ENCODE measurements at places on chromosomes 13 and 19.

DNA sequence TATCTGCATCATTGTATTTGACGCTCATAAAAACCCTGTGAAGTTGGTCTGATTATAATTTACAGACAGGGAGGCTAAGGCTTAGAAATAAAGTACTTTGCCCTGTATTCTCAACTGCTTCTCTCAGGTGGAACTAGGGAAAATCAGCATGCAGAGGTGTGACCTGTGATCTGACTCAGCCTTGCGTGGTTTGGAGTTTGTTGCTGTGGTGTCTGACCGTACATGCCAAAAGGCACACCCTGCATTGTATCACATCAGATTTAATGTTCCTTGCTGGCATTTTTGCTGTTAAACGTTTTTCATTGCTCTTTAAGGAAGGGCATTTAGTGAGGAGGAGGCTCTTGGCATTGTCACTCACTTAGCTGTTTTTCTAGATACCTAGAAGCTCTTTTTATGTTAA lies 58.8 kb upstream of the C1QTNF9B start:
- no peak for DNase-seq

DNA sequence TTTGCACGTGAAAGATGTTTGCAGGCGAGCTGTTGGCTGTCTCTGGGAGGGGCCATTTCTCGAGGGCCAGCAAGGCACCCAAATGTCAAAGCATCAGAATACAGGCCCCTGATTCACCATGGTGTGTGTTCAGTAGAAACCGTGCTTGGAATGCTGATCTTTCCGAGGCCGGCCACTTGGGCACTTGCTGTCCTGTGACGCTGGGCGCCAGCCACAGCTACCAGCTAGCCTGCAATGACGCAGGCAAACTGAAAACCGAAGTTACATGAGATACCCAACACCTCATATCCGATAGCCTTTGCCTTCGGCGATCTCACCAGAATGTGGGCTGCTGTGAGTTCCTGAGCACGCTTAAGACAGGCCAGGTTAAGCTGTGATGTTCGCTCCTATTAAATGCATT lies 12.0 kb downstream of the THOP1 start:
- no peak for DNase-seq

GRCh38 chr13:31675440-31675953 lies 63.8 kb upstream of the RXFP2 start:
- no peak for DNase-seq

- DNase-seq, result no peak
These were observed 6.0 kb downstream of the ACP4 start for GRCh38 chr19:50796128-50796633.

DNA sequence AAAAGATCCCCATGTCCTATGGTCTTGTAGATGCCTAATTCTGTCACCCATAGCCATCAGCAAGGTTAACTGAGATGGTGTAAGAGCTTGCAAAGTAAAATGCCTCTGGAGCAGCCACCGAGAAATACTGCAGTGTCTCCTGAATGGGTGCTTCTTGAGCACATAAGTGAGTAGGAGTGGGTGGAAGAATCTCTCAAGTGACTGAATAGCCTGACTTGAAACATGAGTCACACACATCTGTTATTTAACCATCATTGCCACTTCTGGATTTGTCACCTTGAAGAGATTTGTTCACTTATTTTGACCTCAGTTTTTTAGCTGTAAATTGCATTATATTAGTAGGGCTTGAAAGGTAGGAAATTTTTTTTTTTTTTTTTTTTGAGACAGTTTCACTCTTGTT lies 2.3 kb downstream of the ZNF714 start:
- peak; percentile 90 for DNase-seq

DNA sequence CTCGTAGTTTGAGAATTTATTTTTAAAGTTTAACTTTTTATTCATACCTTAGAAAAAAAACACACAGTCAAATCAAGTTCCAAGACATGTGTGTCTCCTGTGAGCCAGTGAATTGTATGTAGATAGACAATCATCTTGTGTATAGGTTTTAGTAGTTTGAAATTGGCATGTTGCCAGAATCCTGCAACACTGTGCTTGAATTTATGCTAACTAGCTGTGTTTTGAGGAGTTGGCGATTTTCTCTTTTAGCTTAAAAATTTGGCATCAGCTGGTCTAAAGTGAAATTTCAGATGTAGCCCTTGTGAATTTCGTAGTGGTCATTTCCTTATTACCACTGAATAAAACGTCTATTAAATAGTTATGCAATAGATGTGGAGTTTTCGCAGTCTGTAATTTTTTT lies 213.2 kb downstream of the ATP8A2 start:
- no peak for DNase-seq

DNA sequence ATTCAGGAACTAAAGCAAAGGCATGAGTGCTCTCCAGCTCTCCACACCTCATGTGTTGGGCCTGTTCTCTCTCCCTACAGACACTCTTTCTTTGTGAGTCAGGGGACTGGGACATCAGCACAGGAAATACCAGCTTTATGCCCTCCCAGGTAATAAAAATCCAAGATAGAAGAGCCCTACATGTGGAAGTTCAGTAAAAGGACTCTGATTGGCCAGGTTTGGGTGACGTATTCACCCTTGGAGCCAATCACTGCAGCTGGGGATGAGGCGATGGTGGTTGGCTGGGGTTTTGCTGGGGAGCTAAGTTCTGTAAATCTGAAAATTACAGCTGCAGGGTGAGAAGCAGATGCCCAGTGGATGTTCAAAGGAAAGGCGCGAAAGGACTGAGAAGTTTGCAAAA lies 32.5 kb downstream of the CCDC70 start:
- no peak for DNase-seq

- DNase-seq, result peak; percentile 93
These were observed at the start of gene ZNF665 for GRCh38 chr19:53192771-53193534. Gene ZNF665, minus strand, starts transcription at chr19:53193358. Its CDS starts 10,460 bp downstream, at chr19:53182898.

DNA sequence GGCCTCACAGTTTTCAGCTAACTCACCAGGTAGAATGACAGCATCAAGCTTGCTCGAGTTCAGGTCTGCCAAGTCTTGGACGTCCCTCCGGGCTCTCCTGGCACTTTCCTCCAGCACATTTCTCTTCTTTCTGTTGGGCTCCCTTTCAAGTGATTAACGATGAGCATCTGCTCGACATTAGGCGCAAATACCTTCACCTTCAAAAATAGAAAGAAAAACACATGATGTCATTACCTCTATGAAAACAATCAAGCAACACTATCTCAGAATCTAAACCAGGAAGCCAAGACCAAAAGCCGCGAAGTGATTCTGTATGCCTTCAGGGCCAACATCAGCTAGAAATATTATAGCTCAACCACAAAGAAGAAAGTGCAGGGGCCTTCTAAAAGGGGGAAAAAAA lies 15.4 kb upstream of the CLN5 start:
- DNase-seq, result no peak

DNA sequence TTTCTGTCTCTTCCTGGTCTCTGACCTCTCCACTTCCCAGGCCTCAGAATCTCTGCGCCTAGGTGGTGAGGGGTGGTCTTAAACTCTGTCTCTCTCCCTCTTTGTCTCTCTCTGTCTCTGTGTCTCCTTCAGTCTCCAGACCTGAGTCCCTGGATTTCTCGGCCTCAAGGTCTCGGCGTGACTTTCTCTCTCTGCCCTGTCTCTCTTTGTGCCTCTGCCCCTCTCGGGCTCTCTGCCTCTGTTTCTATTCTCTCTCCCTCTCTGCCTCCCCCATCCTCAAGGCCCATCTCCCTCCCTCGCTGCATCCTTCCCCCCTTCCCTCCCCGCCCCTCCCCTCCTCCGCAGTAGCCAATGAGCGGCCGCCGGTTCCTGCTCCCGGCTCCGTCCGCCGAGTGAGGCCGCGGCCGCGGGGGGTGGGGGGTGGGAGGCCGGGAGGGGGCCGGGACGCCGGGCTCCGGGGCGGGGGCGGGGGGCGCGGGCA lies at the start of gene CACNG7:
CACNG7 (plus strand) TSS at position 344 of the 481 bp plus-strand sequence. CDS start 3,554 bp downstream, outside the sequence.
- no peak for DNase-seq

DNA sequence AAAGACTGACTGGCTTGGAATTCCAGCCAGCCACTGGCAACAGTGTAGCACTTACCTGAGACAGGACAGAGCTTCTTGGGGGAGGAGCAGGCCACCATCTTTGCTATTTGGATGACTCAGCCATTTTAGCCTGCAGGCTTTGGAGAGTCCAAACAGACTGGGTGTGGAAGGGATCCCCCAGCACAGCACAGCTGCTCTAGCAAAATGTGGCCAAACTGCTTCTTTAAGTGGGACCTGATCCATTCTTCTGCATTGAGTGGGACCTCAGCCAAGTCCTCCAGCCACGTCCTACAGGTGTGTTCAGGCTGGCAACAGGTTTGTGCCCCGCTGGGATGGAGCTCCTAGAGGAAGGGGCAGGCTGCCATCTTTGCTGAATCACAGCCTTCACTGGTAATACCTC lies 80.0 kb downstream of the NDFIP2 start:
- DNase-seq, result no peak

- no peak for DNase-seq
These were observed 30.6 kb upstream of the TNFSF11 start for GRCh38 chr13:42543215-42543797.

DNA sequence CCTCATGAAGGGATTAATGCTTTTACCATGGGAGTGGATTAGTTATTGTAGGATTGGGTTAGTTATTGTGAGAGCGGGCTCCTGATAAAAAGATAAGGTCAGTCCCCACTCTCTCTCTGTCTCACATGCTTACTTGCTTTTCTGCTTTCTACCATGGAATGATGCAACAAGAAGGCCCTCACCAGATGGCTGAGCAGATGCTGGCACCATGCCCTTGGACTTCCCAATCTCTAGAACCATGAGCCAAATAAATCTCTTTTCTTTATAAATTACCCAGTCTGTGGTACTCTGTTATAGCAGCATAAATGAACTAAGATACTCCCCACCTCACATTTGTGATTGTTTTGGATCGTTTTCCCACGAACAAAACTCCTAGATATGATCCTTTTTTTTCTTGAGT lies 353.8 kb downstream of the DNAJC15 start:
- no peak for DNase-seq

- DNase-seq, result no peak
These were observed 60.9 kb downstream of the PEX11G start for GRCh38 chr19:7427944-7428343.

DNA sequence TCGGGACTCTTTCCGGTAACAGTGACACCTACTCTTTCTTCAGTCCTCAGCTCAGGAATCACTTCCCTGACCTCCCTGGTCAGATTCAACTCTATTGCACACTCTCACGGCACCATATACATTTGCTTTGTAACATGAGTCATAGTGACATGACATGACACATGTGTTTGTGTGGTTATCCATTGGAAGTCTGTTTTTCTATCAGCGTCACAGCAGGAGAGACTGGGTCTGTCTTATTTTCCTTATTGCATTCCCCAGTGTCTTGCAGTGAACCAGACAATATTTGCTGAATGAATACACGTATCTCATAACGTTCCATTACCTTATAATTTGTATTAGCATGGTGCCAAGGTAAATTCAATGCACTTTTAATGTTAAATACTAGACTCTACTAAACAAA lies 102.0 kb downstream of the DCLK1 start:
- DNase-seq, result no peak

DNA sequence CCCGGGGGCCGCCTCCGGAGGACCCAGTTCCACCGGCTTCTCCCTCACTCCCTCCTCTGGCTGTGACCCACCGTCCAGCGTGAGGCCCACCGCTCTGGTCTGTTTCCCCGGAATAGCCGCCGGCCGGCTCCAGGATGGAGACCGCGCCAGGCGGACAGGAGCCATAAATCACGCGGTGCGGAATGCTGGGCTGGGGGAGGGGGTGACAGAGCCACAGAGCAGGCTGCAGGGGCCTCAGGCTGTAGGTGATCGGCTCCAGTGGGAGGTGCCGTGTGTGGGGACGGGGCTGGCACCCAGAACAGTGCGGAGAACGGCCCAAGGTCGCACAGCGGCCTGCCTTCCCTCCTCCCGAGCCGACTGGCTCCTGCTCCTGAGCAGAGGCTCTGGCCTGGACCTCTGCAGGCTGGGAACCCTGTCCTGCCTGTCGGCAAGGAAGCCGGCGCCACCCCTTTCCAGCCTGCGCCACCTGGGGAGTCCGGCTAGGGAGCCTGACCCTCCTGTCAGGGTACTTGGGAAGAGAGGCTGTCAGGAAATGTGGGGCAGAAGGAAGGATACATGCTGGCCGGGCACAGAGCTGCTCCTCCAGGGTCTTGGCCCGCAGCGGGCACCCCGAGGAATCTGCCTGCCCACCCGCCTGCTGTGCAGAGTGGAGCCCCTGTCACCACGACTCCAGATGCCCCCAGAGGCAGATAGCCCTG lies 8.3 kb downstream of the PIAS4 start:
- DNase-seq, result no peak

DNA sequence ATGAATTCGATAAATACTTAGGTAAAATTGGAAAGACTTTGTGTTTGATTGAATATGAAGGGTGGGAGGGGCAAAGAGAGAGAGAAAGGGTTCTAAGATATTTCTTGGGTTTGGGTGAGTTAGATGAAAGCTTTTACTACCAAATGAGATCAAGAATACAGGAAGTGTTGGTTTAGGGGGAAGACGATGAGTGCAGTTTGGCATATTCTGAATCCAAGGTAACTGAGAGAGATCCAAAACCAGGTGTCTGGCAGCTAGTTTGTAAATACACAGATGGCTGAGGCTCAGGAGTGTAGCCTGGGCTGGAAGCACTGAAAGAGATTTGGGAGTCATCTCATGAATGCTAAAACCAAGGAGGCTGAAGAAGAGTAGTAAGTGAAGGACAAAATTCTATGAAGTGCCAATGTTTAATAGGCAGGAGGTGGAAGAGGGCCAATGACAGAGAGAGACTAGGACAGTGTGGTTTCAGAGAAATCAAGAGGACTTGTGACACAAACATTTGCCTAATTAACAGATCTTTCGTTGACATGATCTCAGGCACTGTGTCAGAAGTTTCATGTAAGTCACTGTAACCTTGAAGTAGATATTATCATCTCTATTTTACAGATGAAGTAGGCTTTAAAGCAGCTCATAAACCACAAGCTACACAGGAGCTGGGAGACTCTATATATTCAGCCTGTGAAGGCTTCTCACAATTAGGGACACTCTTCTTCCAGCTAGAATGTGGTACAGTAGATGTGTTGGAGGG lies 70.2 kb upstream of the ZDHHC20 start:
- no peak for DNase-seq

GRCh38 chr13:39362652-39363381 lies 240.2 kb downstream of the LHFPL6 start:
- DNase-seq, result no peak

DNA sequence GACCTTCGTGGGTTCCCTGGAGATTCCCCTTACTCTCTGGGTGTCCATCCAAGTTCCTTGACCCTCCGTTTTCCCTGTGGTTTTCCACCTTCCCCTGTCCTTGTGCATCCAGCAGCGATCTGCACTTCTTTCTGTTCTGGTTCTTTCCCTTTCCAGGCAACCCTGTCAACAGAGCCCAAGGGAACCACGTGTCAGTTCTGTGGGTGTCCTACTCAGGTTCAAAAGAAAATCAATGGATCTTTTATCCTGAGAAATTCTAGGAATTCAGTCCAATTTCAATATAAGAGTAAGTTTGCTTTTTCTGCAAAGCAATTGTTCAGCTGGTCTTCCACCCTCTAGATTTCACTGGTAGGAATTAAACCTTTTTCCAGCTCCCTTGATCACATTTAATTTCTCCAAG lies 1394.8 kb upstream of the SLC10A2 start:
- DNase-seq, result no peak
